ENCODE measurements at places on chromosomes 2 and 18.

GRCh38 chr2:46702537-46702936 is 213.1 kb downstream of the MCFD2 start:
- no peak for DNase-seq

GRCh38 chr2:20456116-20456571 is 9.3 kb downstream of the RHOB start:
- DNase-seq = no peak

DNA sequence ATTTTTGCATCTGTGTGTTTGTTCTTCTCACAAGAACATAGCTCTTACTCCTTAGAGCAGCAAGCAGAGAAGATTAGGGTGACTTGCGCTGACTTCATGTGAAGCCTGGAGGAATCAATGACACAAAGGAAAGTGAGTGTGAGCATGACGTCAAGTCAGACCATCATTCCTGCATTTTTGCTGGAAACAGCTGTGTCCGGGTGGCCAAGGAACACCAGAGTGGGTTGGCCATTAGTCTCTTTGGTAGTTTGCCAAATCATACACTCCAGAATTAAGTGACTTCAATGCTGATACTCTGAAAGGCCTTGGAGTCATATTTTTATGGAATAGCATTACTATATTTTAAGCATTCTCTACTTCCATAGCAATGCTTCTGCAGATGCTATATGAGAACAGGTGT is 597.2 kb downstream of the DCDC2C start:
- DNase-seq = no peak

GRCh38 chr18:13412017-13412416 is 193.5 kb downstream of the LDLRAD4 start:
- DNase-seq = no peak

- DNase-seq = no peak
Observed at GRCh38 chr2:31644551-31644950, 63.8 kb upstream of the SRD5A2 start.

DNA sequence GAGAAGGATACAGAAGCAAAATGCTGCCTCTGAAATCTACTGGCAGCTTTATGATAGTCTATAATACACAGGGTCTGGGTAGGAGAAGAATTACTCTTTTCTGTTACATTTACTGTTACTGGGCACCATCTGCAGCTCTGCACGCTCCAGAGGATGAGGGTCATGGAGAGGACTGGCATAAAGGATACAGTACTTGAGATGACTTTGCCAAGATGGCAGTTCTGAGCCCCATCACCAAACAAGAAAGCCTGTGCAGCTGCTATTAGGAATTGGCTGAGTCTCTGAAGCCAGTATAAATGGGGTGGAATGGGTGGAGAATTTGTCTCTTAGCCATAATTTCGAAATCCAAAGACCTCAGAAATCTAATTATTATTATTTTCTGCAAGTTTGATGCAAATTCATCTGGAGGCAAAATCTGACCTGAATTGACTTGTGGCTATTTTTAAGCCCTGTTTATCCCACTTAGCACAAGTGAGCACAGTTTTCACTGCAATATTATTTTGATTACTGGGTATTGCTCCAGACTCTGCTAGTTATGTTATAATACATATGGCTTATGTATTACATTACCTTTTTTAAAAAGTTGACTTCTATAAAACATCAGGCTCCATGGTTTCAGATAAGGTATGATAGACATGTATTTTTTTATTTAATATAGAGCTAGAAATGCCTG is 579.5 kb downstream of the MBD2 start:
- no peak for DNase-seq

- DNase-seq = no peak
Observed at GRCh38 chr2:140416577-140416976, 1636.4 kb upstream of the NXPH2 start.

DNA sequence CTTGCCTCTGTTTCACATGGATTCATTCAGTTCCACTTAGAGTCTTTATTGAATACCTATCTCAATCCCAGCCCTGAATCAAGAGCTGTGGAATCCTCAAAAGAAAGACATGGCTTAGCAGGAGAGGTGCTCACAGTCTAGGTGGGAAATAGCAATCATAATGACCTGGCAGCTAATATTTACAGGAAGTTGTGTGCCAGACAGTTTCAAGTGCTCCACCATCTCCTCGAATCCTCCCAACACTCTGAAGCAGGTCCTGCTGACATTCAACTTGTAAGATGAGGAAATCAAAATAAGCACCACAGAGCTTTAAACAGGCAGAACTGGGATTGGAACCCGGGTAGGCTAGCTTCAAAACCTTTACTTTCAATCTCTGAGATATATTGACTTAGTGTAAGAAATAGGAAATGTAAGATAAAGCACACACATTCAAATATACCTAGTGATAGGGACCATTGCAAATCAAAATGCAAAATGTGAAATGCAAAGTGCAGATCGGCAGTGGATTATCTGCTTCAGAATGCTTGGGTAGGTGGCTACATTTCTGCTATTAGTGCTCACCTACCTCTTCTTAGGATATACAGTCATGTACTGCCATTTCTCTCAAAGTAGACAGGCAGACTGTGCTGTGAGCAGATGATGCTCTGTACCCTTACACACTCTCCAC is 182.0 kb downstream of the PRKCE start:
- no peak for DNase-seq

- DNase-seq = no peak
Observed at GRCh38 chr2:233422649-233423551, 68.6 kb downstream of the DGKD start.

GRCh38 chr2:203404996-203405395 is 76.8 kb downstream of the ABI2 start:
- no peak for DNase-seq

DNA sequence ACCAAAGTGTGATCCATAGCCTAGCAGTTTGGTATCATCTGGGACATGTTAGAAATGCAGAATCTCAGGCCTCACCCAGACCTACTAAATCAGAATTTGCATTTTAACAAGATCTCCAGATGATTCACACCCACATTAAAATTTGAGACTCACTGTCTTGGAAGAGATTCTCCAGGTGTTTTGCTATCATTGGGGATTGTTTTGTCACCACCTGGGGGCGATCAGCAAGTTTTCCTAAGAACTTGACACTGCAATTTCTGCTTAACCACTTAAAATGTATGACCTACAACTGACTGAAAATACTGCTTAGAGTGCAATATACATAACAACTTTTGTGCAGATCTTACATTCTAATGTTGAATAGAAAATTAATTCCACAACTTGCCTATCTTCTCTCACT is 18.9 kb upstream of the ITGA4 start:
- DNase-seq = no peak

- DNase-seq = peak; percentile 22
Observed at GRCh38 chr18:13067124-13067523, 76.0 kb downstream of the CEP192 start.

GRCh38 chr2:149261692-149262091 is 68.7 kb upstream of the LYPD6 start:
- no peak for DNase-seq

DNA sequence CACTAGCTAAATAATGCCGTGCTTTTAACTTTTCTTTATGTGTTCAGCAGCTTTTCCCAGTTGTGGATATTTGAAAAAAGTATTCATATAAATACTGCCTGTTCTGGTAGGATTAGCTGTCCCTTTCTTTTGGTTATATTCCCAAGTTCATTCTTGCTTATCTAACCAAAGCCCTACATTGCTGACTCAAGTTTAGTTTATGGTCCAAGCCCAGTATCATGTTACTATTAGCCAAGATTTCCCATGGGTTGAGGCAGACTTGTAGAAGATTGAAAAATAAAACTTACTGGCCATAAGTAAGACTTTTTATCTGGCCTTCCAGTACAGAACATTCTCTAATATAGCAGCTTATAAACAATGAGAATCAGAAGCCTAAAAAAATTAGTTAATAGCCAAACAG is 49.7 kb upstream of the NFE2L2 start:
- no peak for DNase-seq

GRCh38 chr2:102761763-102762162 is at the start of gene TMEM182:
Gene TMEM182, plus strand, starts transcription at chr2:102762031. Its CDS starts 187 bp downstream, at chr2:102762218.
- DNase-seq = no peak

GRCh38 chr2:199302851-199303250 is 154.9 kb downstream of the SATB2 start:
- no peak for DNase-seq

GRCh38 chr2:147630585-147630984 is 214.2 kb upstream of the ACVR2A start:
- DNase-seq = peak; percentile 70

GRCh38 chr18:53451902-53452301 is 772.6 kb downstream of the MBD2 start:
- DNase-seq = no peak

- DNase-seq = peak; percentile 68
Observed at GRCh38 chr2:217846321-217846743, 156.5 kb downstream of the TNS1 start.

- peak; percentile 41 for DNase-seq
Observed at GRCh38 chr2:85540133-85540648, 1.2 kb downstream of the MAT2A start.

DNA sequence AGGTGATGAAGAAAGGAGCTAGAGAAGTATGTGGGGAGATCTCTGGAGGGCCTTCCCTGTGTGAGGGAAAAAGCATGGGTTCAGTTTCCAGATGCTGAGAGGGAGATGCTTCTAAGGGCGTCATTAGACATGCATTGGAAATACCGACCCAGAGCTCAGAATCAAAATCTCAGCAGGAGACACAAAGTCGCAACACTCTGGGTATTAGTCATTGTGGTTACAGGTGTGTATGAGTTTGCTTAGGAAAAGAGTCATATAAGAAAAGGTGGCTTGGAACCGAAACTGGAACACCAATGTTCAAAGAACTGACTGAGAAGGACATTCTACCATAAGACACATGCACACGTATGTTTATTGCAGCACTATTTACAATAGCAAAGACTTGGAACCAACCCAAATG is 477.1 kb downstream of the FBXO15 start:
- DNase-seq = no peak

- DNase-seq = no peak
Observed at GRCh38 chr2:658426-658825, 18.8 kb downstream of the TMEM18 start.

DNA sequence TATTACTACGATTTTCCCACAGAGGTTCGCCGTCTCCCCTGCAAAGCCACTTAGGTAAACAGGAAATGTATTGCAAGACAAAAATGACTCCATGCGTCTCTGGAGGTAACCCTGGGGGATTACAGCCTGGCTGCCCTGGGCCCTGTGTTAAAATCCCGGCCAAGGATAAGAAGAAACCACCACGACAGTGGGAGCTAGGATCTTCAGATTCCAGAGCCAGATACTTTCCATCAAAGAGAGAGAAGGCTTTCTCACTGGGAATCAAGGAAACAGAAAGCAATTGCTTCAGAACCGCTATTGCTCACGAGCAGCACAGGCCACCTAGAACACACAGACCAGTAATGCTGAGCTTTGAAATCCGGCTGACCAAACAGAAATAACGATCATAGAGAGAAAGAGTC is 97.9 kb upstream of the ZNF516 start:
- DNase-seq = no peak

GRCh38 chr18:12017081-12017480 is 35.8 kb downstream of the IMPA2 start:
- DNase-seq = no peak

- DNase-seq = peak; percentile 53
Observed at GRCh38 chr18:70116949-70117348, 88.5 kb downstream of the RTTN start.
